ENCODE measurements at places on chromosomes 1 and 21.

GRCh38 chr1:3271866-3272265 is 182.6 kb upstream of the ARHGEF16 start:
- no peak for DNase-seq

DNA sequence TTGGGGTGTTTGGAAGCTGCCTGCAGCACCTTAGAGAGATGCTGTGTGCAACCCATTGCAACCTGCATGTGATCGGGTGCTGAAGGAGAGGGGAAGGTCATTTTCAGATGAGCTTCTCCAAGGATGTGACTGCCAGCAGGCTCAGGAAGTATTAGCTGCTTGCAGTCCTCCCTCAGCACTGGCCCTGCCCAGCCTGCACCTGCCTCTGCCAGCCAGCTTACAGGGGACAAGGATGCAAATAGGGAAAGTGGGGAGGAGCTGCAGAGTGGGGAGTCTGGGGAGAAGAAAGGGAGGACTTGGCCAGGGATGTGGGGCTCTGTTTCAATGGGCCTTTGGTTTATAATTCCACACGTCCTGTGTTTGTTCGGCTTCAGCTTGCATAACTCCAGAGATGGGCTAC is 254.5 kb downstream of the RRAGC start:
- DNase-seq = no peak

DNA sequence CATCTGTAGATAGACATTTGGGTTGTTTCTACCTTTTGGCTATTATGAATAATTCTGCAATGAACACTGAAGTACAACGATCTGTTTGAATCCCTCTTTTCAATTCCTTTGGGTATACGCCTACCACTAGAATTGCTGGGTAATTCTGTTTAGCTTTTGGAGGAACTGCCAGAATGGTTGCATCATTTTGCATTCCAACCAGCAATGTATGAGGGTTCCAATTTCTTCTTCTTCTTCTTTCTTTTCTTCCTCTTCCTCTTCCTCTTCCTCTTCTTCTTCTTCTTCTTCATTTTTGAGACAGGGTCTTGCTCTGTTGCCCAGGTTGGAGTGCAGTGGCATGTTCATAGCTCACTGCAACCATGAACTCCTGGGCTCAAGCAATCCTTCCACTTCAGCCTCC is 13.8 kb upstream of the THEM5 start:
- DNase-seq = no peak

DNA sequence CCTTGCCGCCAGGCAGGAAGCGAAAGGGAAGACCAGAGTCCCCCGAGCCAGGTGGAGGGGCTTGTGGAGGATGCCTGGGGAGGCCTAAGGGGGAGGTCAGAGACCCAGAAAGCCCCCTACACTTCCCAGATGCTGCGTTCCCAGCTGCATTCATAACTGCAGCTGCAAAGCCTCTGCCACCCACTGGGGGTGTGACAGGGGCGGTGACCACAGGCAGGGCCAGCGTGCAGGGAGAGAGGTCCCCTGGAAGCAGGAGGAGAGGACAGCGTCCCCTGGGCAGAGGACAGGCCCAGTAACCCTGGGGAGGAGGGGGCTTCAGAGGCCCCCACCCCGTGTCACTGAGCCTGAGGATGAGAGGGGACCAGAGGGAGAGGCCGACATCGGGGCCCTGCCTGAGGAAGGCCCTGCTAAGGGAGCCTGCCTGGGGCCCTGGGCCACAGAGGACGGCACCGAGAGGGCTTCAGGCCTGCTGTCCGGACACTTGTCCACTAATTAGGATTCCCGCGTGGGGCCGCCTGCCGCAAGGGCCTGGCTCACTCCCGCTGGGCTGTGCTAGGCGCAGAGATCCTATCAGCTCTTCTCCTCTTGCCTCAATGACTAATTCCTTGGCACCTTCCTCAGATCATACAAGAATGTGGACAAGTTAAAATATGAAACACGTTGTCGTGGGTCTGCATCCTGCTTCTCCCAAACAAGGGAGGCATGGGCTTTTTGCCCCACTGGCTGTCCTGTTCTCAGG is 49.1 kb upstream of the CCDC27 start:
- no peak for DNase-seq

DNA sequence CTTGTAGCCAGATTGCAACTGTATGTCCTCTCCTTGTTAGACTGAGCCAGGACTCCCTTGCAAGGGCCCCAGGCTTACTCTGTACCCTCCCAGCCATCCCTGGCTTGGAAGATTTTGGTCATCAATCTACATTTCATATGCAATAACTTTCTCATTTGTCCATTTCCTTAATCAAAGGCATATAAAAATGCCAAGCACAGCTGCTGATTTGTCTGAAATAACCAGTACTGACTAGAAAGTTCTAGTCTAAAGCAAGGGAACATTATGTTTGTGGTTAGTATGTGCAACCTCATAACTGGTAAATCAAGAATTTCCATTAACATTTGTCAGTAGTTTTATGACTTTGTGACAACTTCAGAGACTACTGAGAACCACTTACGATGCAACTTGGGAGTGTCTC is 370.2 kb downstream of the ST6GALNAC3 start:
- no peak for DNase-seq

- peak; percentile 71 for DNase-seq
Observed at GRCh38 chr1:9234223-9235095, at the start of gene H6PD. Gene H6PD, plus strand, starts transcription at chr1:9234774. Its CDS starts 10,161 bp downstream, at chr1:9244935.

GRCh38 chr1:147611586-147611985 is 58.7 kb downstream of the ACP6 start:
- DNase-seq = no peak

DNA sequence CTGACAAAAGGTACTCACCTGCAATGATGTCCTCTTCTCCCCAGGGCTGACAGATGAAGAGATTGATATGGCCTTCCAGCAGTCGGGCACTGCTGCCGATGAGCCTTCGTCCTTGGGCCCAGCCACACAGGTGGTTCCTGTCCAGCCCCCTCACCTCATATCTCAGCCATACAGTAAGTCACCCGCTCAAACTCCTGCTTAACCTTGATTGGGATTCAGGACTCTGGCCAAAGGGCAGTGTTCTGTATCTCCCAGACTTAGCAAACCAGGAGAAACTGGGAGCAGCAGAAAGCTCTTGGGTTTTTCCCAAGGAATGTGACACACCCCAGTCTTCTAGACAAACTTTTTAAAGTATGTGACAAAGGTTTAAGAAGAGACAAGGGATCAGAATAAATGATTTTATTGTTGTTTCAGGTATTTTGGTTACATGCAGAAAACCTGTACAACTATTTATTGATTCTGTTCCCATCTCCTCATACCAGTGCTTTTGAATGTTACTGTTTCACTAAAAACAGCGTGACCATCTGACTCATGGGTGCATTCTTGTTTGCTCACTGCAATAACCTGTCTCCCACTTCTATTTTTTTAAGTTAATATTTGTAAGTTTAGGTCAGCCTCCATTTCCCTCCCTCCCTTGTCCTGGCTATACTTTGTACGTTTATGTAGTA is 124.6 kb downstream of the PEX14 start:
- DNase-seq = no peak

- DNase-seq = no peak
Observed at GRCh38 chr21:41009398-41010100, 158.4 kb upstream of the BACE2 start.

GRCh38 chr1:59438058-59438560 is 141.2 kb downstream of the FGGY start:
- DNase-seq = no peak

DNA sequence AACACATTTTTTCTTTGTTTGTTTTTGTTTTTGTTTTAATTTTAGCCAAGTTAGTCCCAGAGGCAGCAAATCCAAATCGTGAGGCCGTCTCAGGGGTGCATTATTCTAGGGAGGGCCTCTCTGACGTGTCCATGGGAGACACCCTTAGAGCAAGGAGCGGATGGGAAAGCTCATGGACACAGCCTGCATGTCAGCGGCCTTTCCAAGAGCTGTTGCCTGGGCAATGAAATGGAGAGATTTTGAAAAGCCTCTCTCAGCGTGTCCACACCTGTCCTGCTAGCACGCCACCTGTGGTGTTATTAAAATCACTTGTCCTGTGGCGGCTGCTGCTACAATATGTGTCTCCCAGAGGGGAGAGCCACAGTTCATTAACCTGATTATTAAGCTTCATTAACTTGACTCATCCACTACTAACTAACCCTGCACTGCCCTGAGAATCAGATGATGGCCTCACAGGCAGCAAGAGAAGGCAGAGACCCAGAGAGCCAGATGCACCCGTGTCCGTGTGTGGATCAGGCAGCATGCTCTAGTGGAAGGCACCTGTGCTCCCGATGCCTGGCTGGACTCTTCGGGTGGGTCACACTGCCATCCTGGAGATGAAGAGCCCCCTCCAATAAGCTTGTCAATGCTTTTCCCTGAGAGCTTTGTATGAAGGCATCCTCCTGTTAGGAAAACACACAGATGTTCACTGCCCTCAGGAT is 133.3 kb downstream of the PGBD5 start:
- no peak for DNase-seq

DNA sequence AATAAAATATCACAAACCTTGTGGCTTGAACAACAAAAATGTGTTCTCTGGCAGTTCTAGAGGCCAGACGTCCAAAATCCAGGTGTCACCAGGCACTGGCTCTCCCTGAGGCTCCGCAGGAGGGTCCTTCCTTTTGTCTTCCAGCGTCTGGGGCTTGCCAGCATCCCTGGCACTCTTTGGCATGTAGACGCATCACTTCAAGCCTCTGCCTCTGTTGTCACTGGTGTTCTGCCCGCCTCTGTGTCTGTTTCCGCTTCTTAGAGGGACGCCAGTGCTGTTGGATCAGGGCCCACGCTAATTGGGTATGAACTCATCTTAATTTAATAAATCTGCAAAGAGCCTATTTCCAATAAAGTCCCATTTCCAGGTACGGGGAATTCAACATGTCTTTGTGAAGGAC is 273.7 kb upstream of the C1orf174 start:
- no peak for DNase-seq

- DNase-seq = no peak
Observed at GRCh38 chr1:70778934-70779333, 268.7 kb downstream of the PTGER3 start.

DNA sequence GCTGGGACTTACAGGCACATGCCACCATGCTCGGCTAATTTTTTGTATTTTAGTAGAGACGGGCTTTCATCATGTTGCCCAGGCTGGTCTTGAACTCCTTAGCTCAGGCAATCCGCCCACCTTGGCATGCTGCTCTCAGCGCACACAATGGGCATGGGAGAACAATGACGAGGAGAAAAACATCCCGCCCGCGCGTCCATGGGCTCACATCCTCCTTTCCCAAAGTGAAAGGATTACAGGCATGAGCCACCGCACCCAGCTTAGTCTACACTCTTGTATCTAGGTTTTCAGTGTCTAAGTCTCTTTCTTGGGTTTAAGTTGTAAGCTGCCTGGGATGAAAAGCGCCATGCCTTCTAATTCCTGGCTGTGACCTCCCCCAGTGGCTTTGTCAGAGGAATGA is 37.9 kb downstream of the CDK18 start:
- DNase-seq = no peak

GRCh38 chr1:22903113-22903512 is 69.6 kb downstream of the LACTBL1 start:
- no peak for DNase-seq

- DNase-seq = no peak
Observed at GRCh38 chr1:115116512-115116911, 27.2 kb upstream of the TSPAN2 start.

DNA sequence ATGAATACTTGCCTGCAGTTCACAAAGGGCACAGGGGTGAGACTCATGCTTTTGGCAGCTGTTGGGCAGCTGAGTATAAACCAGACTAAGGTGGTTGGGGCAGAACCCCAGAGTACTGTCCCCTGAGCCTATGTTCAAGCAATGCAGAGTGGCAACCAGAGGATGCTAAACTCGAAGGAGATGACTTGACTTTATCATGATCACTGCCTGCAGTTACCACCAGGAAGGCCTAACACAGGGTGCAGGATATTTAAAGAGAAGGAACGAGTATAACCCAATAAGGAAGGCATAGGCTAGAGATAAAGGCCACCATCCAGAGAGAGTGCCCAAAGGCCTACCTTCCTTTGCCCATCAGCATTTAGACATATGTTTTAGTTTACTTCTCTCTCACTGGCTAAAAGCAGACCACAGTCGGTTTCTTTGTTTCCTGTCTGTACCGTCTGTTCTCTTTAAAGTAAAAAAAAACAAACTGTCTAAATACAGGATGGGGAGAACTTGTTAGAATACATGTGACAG is 83.3 kb downstream of the MPZL1 start:
- DNase-seq = no peak

DNA sequence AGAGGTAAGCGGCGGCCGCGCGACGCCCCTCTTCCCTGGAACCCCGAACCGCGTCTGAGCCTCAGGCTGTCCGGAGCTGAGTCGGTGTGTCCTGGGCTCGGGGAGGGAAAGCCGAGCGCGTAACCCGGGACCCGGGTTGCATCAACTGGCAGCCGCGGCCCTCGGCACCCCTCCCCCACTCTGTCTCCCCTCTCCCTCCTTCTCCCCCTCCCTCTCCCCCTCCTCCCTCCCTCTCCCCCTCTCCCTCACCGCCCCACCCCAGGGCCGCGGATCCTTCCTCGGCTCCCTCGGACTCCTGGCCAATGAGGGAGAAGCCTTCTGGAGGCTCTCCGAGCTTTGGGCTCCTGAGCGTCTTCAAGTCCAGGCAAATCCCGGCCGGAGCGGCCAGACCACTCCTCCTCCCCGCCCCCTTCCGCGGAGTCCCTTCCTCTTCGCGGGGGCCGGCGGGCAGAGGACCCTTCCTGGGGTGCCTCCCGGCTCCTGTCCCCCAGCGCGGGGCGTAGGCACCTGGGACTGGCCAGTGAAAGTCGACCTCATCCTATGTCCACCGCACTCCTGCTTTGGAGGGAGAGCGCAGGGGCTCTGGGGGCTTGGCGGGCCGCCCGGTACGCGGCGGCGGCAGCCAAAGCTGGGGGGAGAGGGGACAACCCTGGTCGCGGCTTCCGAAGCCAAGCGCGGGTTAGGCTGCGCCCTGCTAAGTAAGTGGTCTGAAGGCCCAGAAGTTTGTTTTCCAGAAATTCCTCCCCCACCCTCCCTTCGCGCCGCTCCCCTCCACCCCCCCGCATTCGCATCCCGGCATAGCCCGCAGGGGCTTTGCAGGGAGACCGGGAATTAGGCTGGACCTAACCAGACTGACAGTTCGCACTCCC is 850 bp downstream of the SESN2 start:
- no peak for DNase-seq

DNA sequence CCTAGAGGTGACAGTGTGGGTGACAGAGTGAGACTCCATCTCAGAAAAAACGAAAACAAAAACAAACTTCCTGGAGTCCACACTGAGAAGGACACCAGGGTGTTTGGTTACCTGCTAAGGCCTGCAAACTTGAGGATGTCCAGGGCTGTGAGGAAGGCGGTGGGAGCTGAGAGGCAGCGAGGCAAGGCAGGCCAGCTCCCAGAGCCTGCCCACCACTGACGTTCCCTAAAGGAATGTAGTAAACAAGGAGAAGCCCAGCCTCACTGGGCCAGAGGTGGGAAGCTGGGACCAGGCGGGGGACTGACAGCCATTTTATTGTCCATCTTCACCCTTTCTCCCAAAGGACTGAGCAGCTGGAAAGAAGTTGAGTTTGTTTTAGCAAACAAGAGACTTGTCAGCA is 24.1 kb downstream of the SHISA4 start:
- no peak for DNase-seq

GRCh38 chr1:41313661-41314131 is 47.5 kb upstream of the FOXO6 start:
- DNase-seq = no peak

GRCh38 chr1:179353546-179353945 is 12.2 kb upstream of the AXDND1 start:
- DNase-seq = no peak

GRCh38 chr1:181947441-181947840 is 114.1 kb downstream of the ZNF648 start:
- no peak for DNase-seq

- DNase-seq = no peak
Observed at GRCh38 chr1:78606274-78606673, 14.0 kb upstream of the IFI44L start.

GRCh38 chr1:226723657-226724532 is 15.2 kb downstream of the ITPKB start:
- no peak for DNase-seq

GRCh38 chr1:200409203-200409760 is 554 bp downstream of the ZNF281 start:
- DNase-seq = peak; percentile 39
